ENCODE measurements at places on chromosomes 5 and 9. TPM values are rescaled to one million over a fixed set of nuclear protein-coding genes. Genes with fewer than 3 reads are reported as not detected.

DNA sequence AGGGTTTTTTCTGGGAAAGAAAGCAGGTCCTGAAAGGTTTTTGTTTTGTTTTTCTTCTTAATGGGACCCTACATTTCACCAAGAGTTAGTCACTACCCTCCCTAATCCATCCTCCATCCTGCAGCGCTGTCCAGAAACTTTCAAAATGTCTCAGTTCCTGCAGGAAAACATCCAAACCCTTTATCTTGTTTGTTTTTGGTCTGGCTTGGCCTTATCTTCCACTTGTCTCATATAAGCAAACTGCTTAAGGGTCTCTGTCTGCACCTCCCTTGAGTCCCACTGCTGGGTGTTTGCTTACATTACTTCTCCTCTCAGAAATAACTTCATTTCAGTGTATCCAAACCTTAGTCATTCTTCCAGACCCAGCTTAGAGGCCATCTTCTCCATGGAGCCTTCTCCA, 11.0 kb upstream of the TRAF1 start:
- peak; percentile 87 for DNase-seq

DNA sequence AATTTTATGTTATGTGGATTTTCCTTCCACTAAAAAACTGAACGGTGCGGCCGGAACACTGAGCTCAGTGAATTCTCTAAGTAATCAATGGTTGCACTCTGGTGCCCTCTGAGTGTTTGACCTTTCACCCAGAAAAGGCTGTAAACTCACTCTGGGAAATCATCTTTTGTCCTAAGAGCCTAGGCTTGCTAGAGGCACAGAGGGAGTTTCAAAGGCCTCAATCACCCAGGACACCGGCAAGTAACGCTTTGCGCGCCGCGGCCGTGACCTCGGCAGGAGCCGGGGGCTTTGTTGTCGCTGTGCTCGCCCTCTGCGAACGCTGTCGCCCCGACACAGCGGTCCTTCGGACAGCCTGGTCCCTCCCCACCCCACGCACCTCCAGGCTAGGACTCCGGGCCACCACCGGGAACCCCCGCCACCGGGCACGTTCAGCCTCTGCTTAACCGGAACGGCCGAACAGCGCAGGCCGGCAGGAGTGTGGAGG, 703 bp downstream of the ISCA1 start:
- DNase-seq = no peak

PPP3R2 gene
- total RNA-seq = not detected

- no peak for DNase-seq
Measured at GRCh38 chr5:7802855-7803254, 48.1 kb downstream of the CFAP90 start.

GARNL3 gene
- total RNA-seq = 5.0 TPM

DNA sequence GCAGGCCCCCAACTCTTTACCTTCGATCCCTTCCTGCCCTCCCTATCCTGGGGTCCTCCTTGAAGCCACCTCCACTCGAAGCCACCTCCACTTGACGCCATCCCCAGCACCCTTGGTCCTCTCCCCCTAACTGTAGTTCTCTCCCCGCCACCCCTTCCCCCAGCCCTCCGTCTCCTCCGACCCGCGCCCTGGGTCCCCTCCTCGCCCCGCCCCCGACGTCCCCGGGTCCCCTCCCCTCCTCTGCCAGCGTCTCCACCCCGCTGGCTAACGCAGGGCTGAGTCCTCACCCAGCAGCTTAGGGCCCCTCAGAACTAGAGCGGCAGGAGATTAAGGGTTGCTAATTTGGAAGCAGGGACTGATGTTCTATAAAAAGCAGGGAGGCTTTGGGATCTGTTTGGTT, 30.6 kb upstream of the ANKRD33B start:
- DNase-seq = no peak

TMEM171 gene
- 3.3 TPM for total RNA-seq

DNA sequence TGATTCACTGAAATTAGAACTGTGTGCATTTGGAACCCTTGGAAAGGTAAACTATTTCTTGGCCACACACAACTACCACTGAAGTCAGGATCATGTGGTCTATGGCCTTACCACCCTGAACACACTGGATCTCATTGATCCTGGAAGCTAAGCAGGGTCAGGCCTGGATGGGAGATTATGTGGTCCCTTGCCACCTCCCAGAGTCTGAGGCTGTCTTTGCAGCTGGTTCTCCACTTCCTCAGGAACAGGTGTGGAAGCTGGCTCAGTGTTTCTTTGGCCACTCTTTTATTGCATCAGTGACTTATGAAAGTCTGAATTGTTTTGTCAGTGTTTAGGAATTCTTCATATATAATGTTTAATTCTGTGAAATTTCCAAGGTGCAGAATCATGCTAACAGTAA, 89.2 kb downstream of the TEK start:
- DNase-seq = peak; percentile 38

SNCB gene
- total RNA-seq = not detected

DNA sequence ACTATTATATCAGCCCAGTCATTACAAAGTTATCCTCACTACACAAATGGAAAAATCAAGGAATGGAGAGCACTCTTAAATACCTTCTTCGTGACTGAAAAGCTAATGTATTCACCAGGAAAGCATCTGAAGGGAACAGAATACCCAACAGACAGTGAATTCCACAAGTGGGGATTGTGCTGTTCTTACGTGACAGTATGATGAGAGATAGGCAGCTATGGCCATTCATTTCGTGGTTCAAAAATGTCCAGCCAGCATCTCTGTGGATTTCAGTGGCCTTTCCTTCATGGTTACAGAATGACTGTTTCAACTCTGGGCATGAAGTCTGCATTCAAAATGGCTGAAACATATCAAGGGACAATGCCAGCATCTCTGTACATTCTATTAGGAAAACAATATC, 323.8 kb downstream of the PRELID2 start:
- DNase-seq = peak; percentile 20

DEPDC1B gene
- 10.0 TPM for total RNA-seq

DNA sequence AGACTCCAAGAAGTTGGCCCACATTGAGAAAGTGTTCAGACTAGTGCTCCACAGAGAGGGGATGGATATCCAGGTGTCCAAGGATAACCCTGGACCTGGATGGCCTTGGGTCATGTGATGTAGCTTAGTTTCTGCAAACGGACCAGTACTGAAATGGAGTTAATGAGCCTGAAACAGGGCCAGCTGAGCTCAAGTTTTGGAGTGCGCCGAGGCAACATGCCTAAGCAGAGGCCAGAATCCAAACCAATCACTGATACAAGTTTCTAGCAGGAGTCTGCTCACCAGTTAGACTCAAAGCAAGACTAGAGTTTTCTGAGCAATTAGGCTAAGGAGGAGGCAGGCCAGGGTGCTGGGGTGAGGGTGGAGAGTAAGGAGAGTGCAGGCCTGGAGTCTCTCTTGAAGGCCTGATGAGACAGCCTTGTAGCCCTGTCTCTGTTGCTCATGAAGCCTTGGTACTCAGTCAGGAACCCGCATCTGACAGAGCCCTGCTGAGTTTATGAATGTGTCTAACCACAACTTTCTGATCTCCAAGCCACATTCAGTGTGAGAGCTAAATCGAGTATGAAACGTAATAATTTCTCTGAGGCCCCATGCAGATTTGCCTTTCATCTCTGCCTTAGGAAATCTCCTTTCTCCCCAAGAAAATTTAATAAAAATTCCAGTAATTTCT, 68.9 kb upstream of the EQTN start:
- no peak for DNase-seq

DNA sequence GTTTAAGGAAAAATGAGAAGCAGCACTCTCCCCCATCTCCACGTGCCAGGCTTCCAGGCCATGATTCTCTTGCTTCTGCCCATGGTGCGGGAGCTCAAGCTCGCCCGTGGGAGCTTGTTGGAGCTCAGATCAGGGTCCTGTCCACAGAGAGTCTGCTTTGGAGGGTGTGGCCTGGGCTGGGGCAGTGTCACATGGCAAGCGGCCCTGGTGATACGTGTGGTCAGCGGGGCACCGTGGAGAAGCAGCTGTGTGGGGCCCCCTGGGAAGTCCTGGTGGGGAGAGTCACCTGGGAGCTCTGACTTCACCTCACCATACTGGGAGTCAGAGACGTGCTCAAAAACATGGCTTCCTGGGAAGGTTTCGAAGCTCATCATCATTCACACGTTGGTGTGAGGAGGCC, 275.3 kb downstream of the GADD45G start:
- no peak for DNase-seq

GRCh38 chr5:14102666-14103065, 40.5 kb upstream of the TRIO start:
- no peak for DNase-seq

DNA sequence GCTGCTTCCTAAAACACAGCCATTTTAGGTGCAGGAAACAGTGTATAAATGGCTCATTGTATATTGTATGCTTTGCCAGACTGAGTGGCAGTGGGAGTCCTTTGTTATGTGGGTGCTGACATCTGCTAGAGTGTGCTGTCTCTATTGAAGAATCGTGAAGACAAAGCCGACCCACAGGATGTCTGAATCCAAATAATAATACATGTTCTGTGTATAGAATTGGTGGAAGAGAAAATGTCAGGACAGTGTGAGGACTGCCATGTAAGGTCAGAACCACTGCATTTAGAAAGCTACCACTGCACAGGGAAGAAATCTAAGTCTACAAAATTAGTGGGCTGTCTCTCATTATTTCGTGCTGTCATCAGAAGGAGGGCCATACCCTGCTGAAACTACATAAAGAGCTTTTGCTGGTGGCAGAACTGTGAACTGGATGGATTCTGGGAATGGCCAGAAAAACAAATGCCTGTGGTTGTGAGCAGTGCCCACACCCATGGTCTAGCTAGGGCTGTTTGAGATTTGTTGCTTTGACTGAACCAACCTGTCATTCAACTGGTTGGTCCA, 2.5 kb downstream of the IL7R start:
- peak; percentile 28 for DNase-seq

DNA sequence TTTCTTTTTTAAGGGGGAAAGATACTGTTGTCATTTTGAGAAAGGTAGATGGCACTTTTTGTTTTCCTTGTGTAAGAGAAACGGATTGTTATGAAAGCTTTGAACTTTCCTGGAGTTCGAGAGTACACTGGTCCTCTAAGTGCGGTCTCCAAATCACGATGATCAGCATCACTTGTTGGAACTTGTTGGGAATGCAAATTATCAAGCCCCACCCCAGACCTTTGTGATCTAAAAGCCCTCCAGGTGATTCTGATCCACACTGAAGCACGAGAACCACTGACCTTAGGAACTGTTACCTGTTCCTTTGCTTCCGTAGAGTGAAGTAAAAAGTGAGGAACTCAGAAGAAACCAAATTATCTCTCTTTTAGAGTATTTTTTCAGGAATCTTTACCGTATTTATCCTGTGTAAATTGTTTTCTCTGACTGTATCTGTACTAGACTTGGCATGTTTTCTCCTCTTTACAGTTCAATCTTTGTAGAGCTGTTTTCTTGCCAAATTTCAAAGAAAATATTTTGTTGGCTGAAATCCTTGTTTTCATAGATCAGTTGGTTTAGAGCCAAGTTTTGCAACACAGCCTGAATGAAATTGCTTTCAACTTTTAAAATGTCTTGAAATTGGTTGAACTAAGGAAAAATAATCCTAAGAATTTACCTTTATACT, 4.0 kb downstream of the MAT2B start:
- DNase-seq = peak; percentile 71

PAM gene
- total RNA-seq = 115 TPM

- peak; percentile 63 for DNase-seq
Measured at GRCh38 chr5:113202746-113203716, 226.4 kb downstream of the DCP2 start.

- DNase-seq = no peak
Measured at GRCh38 chr5:158921441-158922262, 178.1 kb downstream of the EBF1 start.

C9orf153 gene
- total RNA-seq = not detected

DNA sequence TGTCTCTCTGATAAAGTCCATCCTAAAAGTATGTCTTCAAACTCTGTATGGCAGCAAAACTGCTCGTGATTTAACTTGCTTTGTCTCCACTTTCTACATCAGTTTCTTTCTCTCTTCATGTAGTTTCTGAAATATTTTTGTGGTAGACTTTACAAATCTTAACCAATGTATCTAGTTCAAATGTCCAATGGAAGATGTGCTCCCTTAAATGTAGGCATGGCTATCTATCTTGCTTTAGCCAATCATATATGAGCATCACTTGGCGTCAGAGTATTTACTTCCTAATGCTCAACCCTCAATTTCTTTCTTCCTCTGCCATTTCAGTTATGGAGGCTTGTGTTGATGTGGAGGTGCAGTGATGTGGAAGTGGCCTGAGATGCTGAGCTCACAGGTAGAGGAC, 206.1 kb upstream of the ZNF608 start:
- no peak for DNase-seq

ADAM19 gene
- 38.3 TPM for total RNA-seq

SMIM33 gene
- not detected for total RNA-seq

C1QTNF3 gene
- total RNA-seq = 0.28 TPM

- DNase-seq = no peak
Measured at GRCh38 chr9:27460226-27461023, 63.7 kb upstream of the IFNK start.

ENHO gene
- total RNA-seq = not detected

GRCh38 chr9:120284821-120285220, 295.1 kb downstream of the CDK5RAP2 start:
- DNase-seq = no peak

GRCh38 chr5:61620699-61621182, 288.7 kb downstream of the ZSWIM6 start:
- DNase-seq = no peak

GRCh38 chr5:87053146-87053545, 214.5 kb upstream of the RASA1 start:
- no peak for DNase-seq

DNA sequence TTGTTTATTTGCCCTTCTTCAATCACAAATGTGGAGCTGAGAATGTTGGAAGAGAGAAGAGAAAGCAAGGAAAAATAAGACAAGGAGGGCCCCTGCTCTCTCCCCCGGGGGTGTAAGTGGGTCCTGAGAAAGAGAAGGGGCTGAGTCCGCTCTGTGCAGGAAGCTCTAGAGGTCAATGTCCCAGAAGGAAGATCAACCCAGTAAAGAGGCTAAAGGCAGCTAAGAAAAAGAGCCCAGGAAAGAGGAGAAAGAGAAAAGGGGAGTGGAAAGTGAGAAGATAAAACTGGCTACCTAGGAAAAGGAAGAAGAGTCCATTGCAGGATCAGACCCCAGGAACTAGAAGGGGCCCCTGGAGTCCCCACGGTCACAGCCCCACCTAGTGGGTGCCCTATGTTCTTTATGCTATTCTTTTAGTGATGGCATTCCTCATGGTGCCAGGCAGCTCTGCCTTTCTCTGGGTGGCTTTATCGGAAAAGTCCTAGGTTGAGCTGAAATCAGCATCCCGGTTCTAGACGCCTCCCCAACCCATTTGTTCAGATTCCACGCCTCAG, 583.4 kb downstream of the ACTL7B start:
- peak; percentile 39 for DNase-seq

Measured in IMR-90 (cell line).